ENCODE measurements at places on chromosomes 12 and 14.

GRCh38 chr12:11693601-11694000, 44.1 kb downstream of the ETV6 start:
- DNase-seq = no peak

GRCh38 chr12:28242496-28243309, 52.4 kb downstream of the CCDC91 start:
- DNase-seq = no peak

DNA sequence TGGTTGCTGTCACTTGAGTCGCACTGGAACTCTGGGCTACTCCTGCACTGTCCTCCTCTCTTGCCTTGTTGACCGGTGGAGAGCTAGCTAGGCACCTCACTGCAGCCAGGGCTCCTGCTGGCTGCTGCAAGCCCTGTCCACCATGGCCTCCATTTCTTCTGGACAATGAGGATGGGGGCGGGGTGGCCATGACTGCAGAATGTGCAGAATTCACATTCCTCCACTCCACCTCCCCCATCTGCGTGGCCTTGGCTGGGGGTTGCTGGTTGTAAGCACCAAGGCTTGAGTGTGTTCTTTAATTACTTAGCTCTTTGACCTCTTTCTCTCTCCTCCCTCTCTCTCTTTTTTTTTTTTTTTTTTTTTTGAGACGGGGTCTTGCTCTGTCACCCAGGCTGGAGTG, 248.5 kb downstream of the PCNX1 start:
- no peak for DNase-seq

GRCh38 chr14:51780741-51781140, 79.7 kb upstream of the GNG2 start:
- no peak for DNase-seq

DNA sequence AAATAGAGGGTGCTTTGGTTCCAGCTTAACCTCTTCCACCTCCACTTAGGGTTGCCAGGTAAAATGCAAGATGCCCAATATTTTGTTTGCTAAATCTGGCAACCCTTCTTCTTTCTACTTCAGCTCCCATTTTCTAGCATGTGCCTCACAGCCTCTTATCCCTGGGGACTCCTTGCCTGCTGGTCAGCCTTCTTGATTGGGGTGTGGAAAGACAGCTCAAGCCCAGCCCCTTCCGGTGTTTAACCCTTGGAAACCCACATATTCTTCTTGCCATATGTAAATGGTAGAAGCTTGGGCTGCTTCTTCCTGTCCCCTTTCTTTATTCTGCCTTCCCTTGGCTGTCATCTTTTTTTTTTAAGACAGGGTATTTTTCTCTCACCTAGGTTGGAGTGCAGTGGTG, 5.7 kb downstream of the SPIC start:
- no peak for DNase-seq

- DNase-seq = no peak
Observed at GRCh38 chr14:67420102-67420739, 8.3 kb upstream of the PLEK2 start.

DNA sequence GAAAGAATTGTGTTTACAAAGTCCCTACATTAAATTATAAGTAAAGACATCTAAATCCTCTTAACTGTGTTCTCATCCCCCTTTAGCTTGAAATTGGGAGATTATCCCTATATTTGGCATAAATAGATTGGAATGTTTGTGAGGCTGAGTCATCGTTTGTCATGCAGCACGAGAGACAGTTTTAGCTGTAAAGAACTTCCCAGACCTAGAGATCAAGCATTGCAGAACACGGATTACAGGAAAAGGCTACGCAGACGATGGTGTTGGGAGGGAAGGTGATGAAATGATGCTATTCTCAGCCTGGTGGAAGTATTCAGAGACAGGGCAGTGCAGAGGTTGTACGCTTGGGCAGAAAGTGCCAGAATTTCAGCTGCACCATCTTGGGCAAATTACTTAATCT, 93.8 kb downstream of the PTPRB start:
- DNase-seq = no peak
